ENCODE measurements at places on chromosomes 1 and 21.

DNA sequence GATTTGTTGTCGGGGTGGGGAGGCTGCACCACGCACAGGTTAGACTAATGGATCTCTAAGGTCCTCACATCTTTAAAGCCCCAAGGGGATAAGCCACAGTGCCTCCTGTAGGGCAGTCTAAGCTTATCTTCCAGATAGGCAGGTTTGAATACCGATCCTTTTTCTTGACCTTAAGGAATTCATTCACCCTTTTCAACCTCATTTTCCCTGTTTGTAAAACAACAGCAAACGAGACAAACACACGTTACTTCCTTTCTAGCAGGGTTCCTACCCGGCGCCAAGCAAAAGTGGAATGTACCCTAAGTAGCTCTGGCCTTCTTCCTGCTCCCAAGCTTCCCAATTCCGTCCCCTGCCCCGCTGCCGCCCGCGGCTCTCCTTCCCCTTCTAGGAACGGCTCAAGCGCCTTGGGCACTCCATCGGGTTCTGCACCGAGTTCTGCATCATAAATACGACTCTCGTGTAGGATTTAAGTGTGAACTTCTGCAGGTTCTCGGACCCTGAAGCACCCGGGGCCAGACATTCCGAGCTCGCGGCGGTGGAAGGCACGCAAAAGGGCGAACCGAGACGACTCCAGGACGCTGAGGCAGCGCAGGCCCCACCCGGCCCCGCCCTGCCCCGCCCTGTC, 548 bp upstream of the CDC20 start:
- DNase-seq, result no peak

GRCh38 chr1:65265651-65266351, 43.5 kb upstream of the DNAJC6 start:
- DNase-seq, result no peak

GRCh38 chr1:176820391-176821031, 344.0 kb downstream of the ASTN1 start:
- DNase-seq, result no peak

- no peak for DNase-seq
Measured at GRCh38 chr1:30670240-30671060, 52.9 kb downstream of the MATN1 start.
